CD4-positive, alpha-beta T cell (primary cell): ENCODE measurements at places on chromosomes 1 and 21. TPM values are rescaled to one million over a fixed set of nuclear protein-coding genes. Genes with fewer than 3 reads are reported as not detected.

DNA sequence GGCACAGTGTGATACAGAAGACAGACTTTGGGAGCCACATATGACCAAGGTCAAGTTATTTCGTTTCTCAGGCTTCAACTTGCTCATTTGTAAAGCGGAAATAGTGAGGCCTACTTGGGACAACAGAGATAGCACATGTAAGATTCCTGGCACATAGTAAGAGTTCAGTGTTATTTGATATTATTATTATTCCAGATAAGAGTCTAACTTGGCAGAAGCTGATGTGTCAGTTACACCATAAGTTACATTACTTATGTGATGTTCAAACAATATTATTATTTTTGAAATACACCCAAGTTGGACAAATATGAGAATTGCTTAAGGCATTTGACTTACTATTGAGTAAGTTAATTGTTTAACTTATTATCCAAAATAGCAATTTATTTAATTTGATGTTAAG, 10.2 kb upstream of the CYP4X1 start:
- DNase-seq, result no peak

GRCh38 chr1:20871419-20871818, 84.3 kb upstream of the HP1BP3 start:
- DNase-seq, result no peak

DNA sequence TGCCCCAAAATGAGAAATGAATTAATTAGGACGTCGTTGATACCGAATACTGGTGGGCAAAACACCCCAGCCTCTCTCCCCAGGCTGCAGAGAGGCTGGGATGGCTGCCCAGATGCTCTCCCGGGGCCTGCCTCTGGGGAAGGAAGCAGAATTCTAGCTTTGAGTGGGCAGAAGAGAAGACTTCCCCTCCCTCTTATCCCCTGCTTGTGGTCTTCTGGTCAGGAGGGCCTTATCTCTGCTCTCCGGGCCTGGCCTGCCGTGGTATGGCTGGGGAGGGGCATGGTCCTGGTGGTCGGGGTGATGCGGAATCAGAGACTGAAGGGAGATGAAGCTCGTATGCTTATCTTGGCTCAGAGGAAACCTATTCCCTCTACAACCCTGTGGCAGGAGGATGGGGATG, 9.8 kb upstream of the CSF3R start:
- DNase-seq, result no peak

GRCh38 chr1:67818725-67819301, 14.5 kb downstream of the GNG12 start:
- DNase-seq, result no peak

DNA sequence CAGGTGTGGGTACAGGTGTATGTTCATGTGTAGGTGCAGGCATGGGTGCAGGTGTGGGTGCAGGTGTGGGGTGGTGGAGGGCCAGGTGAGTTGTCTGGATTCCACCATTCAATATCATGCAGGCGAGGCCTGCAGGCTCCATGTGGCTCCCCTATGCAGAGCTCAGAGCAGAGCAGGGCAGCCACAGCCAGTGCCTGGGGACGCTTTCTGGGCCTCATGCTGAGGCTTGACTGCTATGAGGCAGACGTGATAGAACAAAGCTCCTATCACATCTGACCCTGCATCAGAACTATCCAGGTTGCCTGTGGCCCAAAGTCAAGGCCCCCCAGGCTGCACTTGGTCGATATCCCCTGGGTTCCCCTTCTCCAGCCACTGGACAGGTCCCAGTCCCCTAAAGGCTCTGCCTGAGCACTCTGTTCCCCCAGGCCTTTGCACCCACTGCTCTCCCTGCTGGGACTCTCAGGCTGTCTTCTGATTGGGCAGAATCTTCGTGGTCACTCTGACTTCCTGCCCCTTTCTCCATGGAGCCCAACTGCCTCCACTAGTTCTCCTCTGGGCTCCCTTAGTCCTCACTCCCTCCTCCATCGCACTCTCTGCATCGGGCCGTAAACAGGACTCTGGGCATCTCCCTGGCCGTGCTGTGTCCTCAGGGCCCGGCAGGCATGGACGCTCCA, 78.6 kb upstream of the ACTL8 start:
- no peak for DNase-seq

USH2A gene
- total RNA-seq, result not detected

GBP7 gene
- total RNA-seq, result not detected

RHBG gene
- not detected for total RNA-seq

DNA sequence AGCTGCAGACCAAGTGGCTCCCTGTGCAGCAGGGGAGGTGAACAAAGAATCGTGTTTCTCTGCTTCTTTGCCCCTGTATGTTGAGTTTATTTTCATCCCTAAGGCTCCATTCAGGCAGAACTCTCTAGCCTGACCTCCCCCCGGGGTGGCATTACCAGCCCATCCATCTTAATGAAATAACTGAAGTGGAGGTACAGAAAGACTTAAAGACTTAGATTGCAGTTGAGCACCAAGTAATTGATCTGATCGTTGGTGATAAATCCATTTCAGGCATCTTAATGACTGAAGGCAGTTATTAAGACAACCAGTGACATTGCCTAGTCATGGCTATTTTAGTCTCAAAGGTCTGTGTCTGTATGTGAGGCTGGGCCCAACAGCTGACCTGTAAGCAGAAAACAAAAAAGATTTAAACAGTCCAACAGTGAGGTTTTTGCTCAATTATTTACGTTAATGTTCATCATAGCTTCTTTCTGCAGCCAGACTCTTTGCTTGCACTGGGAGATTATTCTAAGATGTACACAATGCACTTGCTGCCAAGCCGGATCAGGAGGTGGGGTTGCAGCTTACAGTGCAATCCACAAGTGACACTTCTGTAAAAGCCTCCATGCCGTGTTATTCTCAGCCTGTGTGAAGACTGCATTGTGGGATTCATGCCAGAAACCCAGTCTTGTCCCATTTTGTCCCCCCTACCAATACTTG, 363.0 kb upstream of the DUSP10 start:
- no peak for DNase-seq
